ENCODE measurements at places on chromosomes 3 and 15. TPM values are rescaled to one million over a fixed set of nuclear protein-coding genes. Genes with fewer than 3 reads are reported as not detected.

- H3K36me3 ChIP-seq: no peaks in the 10 kb centered on the region
- no peak for DNase-seq
- H3K4me1 ChIP-seq: no peaks in the 10 kb centered on the region
Measured at GRCh38 chr3:20776692-20777091, 590.7 kb upstream of the SGO1 start.

DNA sequence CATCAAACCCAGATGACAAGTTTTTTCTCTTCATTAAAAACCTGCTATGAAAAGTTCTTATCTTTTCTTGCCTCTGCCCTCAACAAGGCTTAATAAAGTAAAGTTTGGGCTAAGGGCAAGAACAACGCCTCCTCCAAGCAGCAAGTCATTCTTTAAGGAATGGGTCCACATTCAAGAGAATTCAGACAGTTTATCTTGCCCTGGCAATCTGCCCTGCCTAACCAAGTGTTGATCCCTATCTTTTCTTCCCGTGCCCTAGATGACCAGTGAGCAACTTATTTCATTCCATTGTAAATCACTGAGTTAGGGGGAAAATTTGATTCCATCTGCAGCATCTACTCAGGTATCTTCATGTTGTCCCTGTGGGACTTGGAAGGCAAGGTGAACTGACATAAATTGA, 370.3 kb upstream of the DPPA4 start:
- no peaks in the 10 kb centered on the region for H3K4me1 ChIP-seq
- H3K27me3 ChIP-seq: no peaks in the 10 kb centered on the region
- no peak overlapping the region for H3K27ac ChIP-seq
- no peak for DNase-seq
- no peaks in the 10 kb centered on the region for H3K36me3 ChIP-seq
- H3K4me3 ChIP-seq: no peak overlapping the region

Gene ADGRG7
- not detected for total RNA-seq

Gene TMEM158
- 2.2 TPM for total RNA-seq

DNA sequence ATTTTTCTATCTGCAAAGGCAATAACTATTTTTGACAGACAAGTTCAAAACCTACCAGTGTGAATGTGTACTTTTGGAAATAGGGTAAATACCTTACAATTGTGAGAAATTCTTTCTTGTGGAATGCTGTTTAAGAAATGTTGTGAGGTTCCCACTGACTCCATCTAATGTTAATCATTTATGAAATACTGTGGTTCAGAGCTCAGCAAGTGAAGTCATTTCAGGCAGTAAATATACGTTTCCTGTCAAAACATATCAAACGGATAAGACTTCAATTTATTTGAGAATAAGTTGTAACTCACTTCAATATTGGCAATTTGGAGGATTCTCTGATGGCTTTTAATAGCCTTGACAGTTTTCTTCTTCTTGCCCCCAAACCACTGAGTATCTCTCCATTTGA, 16.4 kb downstream of the TAFA4 start:
- H3K36me3 ChIP-seq: no peaks in the 10 kb centered on the region
- H3K27ac ChIP-seq: no peak overlapping the region
- H3K4me3 ChIP-seq: no peak overlapping the region
- no peaks in the 10 kb centered on the region for H3K27me3 ChIP-seq
- no peaks in the 10 kb centered on the region for H3K4me1 ChIP-seq

All from esophagus muscularis mucosa (tissue), 4 donors.